ENCODE measurements at places on chromosomes 3 and 15.

DNA sequence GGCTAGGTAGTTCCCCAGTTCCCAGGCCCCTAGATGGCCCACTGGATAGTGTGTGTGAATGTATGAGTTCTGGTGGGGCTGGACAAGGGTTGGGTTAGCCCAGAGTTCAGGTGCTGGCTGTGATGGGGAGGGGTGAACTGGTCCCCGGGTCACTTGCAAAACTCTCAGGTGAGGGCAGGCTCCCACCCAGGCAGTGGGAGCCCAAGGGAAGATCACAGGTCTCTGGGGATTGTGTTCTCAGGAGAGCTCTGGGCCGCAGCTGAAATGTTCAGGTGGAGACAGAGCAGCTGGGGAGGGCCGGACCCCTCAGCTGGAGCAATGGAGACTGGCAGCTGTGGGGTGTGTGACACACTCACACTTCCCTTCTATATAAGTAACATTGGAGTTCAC, 12.8 kb upstream of the FAM98B start:
- no peak for DNase-seq

DNA sequence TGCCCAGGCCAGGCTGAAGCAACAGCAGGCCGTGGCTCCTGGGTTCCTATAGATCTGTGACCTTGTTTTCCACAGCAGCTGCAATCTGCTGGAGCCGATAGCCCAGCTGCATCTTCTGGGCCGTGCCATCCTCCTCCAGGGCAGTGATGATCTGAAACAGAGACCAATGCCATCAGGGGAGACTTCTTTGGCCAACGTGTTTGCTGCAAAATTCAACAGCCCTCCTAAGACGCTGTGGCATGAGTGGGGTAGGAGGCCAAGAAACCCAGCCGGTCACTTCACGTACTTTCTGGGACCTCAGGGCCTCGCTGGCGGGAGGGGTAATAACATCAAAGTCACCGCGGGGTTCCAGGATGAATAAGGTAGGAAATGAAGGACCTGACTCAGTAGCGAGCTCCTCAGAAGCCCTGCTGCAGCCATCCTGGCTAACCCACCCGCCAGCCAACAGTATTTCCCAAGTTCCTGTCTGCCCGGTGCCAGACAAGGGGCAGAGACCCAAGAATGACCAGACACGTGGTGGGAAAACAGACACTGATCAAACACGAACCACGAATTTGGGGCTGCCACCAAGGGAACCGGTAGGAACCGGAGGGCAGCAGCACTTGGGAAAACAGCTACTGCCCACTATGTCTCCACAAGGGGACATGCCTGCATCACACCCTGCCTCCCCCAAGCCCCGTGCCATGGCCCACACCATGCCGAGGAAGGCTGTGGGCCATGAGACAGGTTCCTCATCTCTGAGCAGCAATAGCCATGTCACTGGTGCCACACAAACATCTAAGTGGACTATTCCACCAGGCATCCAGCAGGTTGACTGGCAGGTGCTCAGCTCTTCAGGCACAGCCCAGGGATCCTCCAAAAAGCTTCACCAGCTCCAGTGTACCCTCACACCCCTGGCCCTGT, 25.2 kb downstream of the PLXNB1 start:
- no peak for DNase-seq

- no peak for DNase-seq
These were observed 284.2 kb upstream of the ATP11B start for GRCh38 chr3:182508919-182509711.

- DNase-seq, result peak; percentile 57
These were observed 36.3 kb downstream of the PRICKLE2 start for GRCh38 chr3:64188810-64189560.

DNA sequence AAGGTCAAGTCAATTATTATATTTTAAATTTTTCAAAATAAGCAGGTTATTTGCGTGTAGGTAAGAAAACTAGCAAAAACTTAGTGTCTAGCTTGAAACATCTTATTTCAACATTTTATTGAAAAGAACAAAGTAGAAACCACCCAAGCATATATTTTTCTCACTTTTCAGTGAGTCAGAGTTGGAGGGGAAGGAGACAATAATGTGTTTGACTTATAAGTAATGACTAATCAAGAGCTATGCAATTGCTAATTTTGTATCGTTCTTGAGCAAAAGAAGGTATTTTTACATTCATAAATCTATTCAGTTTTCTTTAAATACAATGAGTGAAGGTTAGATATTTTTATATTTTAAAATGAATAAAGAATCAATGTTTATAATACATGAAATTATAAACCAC, 54.4 kb upstream of the P2RY1 start:
- DNase-seq, result no peak

- DNase-seq, result no peak
These were observed 20.2 kb upstream of the CORO2B start for GRCh38 chr15:68558318-68559305.
